Activated T-helper 1 cell treated with Interleukin-2 at 50 U/mL for 16 hours (primary cell): ENCODE measurements at places on chromosomes 12 and 14.

DNA sequence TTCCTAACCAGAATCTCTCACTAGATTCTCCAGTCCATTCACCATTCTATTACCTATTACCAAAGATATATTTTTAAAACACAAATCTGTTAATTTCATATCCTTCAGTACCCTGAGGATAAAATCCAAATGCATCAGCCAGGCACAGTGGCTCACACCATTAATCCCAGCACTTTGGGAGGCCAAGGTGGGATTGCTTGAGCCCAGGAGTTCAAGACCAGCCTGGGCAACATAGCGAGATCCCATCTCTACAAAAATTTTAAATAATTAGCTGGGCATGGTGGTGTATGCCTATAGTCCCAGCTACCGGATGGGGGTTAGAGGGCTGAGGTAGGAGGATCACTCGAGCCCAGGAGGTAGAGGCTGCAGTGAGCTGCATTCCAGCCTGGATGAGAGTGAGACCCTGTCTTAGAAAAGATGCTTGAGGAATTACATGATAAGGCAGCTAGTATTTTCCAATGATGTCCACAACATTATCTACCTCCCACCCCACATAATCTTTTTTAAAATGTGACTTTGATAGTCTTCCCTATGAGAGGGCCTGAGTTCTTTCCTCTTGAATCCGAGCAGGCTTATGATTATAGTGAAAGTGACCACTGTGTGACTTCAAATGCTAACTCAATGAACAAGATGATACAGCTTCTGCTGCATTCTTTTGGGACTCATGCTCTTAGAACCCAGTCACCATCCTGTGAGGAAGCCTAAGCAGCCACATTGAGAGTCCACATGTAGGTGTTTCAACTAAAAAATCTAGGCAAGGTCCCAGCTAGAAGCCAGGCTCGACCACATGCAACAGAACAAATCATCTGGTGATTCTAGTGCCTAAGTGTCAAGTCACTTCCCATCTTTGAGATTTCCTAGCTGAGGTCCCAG is 18.0 kb downstream of the HECTD1 start:
- no peak for DNase-seq

DNA sequence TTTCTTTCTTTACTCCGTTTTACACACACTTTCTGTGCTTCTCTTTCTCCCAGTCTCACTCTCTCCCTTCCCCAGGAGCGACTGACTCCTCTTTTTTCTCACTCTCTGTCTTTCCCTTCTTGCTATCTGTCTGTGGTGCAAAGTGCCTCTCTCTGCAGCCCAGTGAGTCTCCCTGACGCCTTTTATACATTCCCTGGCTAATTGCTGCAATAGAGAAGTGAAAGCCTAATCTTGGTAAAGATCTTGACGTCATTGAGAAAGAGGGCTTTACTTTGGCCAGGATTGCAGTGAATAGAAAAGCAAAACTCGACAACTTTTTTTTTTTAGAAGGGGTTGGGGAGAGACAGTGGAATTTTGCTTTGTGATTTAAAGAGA is 706 bp upstream of the DIO2 start:
- DNase-seq, result no peak

DNA sequence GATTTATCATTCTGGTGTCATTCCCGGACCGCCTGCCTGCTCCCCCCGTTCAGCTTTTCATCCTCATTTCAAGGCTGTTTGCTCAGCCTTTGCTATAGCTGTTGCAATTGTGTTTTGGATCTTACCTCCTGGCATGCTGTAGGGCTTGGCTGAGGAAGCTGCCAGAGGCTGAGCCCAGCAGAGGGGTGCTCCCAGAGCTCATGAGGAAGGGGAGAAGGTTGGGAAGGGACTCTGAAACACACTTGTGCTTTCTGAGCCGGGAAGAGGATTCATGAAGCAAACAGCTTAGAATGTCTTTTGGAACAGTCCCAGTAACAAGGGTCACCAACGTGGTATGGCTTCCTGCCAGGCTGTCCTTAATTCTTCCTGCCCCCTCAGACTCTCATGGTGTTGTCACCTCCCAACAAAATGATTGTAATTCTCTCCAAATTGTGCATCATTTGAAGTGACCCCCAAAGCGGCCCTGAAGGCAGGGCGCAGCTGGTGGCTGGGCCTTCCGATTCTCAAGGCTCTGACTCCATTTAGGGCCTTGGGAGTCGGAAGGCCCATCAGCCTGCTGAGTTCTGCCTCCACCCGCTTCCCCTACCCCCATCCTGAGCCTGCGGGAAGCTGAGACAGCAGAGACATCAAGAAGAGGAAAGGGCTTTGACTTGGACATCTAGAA is 111.9 kb upstream of the ARHGAP5 start:
- no peak for DNase-seq

- DNase-seq, result no peak
These were observed 32.2 kb upstream of the NUBPL start for GRCh38 chr14:31529053-31529452.

DNA sequence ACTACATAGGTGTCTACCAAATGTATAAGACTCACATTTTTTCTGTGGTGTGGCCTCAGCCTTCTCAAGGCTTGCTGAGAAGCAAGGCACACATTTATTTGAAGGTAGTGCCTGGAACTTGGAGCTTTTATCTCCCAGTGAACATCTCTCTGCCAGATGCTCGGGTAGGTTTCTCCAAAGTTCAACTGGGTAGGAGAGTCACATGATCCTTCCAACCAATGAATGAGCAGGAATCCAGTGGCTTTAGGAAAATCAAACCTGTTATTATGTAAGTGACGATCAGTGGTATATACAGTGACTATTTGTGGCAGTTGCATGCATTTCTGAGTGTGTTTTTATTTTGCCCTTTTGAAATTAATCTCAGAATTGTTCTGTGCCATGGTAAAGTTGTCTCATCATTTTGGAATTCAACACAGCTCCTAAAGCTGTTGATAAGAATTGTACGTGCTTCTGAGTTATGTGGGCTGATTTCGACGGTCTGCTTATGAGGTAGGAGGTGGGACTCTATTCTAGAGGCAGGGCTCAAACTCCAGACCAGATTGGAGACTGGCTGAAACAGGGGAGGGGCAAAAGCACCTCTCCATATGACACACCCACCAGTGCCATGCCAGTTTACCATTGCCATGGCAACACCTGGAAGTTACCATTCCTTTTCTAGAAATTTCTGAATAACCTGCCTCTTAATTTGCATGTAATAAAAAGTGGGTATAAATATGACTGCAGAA is 57.6 kb downstream of the EID3 start:
- no peak for DNase-seq

GRCh38 chr14:32427726-32428528 is 98.8 kb downstream of the AKAP6 start:
- no peak for DNase-seq

DNA sequence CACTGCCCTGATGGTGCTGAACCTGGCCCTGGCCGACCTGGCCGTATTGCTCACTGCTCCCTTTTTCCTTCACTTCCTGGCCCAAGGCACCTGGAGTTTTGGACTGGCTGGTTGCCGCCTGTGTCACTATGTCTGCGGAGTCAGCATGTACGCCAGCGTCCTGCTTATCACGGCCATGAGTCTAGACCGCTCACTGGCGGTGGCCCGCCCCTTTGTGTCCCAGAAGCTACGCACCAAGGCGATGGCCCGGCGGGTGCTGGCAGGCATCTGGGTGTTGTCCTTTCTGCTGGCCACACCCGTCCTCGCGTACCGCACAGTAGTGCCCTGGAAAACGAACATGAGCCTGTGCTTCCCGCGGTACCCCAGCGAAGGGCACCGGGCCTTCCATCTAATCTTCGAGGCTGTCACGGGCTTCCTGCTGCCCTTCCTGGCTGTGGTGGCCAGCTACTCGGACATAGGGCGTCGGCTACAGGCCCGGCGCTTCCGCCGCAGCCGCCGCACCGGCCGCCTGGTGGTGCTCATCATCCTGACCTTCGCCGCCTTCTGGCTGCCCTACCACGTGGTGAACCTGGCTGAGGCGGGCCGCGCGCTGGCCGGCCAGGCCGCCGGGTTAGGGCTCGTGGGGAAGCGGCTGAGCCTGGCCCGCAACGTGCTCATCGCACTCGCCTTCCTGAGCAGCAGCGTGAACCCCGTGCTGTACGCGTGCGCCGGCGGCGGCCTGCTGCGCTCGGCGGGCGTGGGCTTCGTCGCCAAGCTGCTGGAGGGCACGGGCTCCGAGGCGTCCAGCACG is 4.7 kb downstream of the LTB4R start:
- DNase-seq, result no peak

DNA sequence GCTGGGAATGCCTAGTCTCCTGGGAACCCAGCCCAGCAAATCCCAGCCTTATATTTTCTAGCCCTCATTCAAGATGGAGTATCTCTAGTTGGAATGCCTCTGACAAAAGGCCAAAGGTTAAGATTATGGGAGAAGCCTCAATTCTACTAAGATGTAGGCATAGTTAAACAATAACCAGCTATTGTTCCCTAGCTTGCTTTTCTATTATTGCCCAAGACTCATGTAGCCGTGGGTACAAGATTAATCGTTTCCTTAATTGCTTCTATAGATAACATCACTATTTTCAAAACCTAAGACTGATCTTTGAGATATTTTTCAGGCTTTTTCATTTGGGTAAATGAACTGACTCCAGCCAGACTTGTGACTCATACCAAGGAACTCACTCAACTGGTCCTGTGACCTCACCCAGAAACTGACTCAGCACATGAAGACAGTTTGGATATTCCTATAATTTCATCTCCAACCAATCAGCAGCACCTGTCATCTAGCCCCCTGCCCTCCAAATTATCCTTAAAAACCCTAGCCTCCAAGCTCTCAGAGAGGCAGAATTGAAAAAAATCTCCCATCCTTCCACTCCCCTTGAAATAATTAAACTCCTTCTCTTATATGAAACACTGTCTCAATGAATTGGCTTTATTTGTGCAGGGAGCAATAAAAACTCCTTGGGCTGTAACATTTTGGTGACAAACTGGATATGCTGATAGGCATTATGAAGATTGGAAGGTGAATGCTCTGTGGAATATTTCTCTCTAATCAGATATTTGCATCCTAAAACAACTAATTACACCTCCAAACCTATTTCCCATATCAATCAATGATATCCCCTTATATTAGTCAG is 589.0 kb downstream of the C12orf50 start:
- no peak for DNase-seq

GRCh38 chr12:51082561-51083125 is 753 bp downstream of the CSRNP2 start:
- DNase-seq, result no peak

DNA sequence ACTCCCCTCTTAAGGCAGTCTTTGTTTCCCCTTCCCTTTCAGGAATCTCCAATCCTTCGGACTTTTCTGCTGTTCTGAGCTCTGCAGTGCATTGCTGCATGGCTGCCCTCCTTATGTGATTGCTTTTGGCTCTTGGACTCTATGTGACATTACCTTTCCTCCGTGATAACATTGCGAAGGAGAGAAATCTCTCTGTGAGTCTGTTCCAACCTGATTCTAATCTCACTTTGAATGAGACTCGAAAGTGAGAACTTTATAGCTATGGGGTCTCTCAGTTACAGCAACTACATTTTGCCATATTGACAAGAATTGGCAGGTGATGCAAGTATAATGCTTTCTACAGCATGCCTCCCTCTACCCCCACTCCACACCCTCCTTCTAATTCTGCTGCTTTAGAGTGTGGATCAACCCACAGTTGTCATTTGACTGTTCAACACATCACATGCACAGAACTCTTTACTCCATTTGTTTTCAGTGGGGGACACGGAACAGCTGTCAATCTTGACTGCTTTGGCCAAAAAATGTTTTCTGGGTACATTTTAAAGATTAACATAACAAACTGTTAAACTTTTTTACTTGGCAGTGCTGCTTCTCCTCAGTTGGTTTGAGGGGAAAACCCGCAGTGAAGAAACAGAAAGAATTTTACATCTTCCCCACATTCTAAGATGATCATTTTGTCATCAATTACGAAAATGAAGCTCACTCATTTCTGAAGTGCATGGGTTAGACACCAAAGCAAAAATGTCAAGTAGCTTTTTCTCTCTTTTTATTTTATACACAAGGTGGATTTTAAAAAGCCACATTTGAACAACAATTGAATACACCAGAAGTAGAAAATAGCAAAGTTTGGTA is 125.5 kb upstream of the RMST start:
- no peak for DNase-seq

DNA sequence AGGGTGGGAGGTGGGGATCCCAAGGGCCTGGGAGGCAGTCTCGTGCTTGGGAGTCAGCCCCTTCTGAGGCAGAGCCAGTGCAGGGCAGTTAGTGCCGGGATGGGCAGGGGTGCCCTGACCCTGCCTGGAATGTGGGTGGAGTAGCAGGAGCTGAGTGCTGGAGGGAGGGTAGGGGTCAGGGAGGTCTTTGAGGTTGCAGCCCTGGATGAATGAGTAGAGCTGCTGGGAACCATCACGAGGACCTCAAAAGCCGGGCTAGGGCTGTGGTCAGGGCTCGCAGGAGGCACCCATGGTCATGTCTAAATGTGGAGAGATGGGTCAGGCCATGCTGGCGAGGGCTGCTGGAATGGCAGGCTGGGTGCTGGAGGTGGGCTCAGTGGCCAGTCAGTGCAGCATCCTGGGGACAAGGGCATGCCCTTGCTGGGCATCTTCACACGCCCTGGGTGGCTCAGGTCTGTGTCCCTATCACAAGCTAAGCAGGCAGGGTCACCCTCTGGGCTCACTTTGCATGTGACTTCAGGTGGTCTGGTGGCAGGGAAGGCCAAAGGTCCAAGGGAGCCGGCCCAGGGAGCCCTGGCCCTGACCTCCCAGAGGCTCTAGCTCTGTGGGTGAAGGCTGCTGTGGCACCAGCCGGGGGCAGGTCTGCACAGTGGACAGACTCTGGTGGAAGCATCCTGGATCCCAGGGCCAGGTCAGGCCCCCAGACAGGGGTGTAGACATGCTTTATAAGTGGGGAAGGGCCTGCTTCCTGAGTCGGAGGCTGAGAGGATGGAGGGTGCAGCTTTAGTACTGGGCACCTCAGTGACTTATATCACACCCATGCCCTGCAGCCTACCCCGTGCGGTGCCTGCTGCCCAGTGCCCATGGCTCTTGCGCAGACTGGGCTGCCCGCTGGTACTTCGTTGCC is 24.5 kb downstream of the PAPLN start:
- no peak for DNase-seq

- DNase-seq, result no peak
These were observed 162.6 kb upstream of the PLEKHG7 start for GRCh38 chr12:92539976-92540781.

DNA sequence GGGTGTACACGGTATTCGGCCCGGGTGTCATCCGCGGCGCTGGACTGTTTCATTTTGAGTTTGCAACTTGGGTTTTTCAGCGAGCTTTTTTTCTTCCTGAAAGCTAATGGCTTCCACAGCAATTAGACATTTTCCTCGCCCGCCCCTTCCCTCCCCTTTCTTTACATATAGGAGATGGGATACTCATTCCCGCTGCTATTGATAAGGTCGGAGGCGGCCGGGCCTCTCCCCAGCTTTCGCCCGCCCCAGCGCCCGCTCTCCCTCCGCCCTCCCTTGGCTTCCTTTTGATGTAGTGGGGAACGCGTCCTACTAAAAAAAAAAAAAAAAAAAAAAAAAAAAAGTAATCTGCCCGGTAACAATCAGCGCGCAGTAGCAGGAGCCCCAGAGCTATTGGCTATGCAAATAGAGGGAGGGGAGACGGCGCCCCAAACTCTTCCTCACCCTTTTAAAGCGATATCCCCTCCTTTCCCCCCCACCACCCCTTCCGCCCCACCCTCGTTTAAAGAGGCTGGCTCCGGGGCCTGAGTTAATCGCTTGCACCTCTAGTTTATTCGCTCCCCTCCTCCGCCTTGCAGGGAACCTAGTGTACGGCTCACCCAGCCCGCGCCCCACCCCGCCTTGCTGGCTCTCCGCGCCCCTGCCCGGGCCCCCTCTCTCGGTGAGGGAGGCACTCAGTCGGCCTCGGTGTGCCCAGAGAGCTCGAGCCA is 1.7 kb upstream of the CCND2 start:
- DNase-seq, result peak; percentile 79
